ENCODE measurements at places on chromosomes 3 and 15. TPM values are rescaled to one million over a fixed set of nuclear protein-coding genes. Genes with fewer than 3 reads are reported as not detected.
A peak's percentile ranks its signal among the peaks of the same experiment; 100 is the strongest.

GRCh38 chr3:156729460-156730179, 55.2 kb downstream of the TIPARP start:
- no peak for DNase-seq

NOX5 gene
- total RNA-seq = 0.06 TPM

DNA sequence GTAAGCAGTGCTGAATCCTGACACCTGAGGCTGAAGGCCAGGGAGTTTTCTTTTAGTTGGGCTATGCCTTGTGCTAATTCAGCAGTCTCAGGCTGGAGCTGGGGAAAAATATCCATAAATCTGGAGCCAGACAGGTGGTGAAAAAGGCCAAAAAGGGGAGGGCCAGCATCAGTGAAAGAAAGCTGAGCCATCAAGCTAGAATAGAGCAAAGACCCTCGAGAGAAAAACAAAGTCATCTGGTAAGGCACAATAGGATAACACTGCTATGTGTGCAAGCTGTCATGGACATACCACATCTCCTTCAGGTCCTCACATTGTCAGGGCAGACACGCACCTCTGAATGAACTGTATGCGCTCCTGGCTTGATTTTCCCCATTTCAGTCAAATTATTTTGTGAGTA, 687.9 kb downstream of the SQOR start:
- no peak for DNase-seq

C3orf85 gene
- total RNA-seq = not detected

GRCh38 chr3:18812316-18812715, 336.0 kb upstream of the KCNH8 start:
- no peak for DNase-seq

- DNase-seq = no peak
Measured at GRCh38 chr15:35229085-35229484, 144.0 kb upstream of the NANOGP8 start.

- no peak for DNase-seq
Measured at GRCh38 chr3:37887062-37887461, 25.4 kb downstream of the CTDSPL start.

GRCh38 chr3:60633644-60634043, 617.6 kb downstream of the FHIT start:
- DNase-seq = no peak

SLC24A5 gene
- not detected for total RNA-seq

DNA sequence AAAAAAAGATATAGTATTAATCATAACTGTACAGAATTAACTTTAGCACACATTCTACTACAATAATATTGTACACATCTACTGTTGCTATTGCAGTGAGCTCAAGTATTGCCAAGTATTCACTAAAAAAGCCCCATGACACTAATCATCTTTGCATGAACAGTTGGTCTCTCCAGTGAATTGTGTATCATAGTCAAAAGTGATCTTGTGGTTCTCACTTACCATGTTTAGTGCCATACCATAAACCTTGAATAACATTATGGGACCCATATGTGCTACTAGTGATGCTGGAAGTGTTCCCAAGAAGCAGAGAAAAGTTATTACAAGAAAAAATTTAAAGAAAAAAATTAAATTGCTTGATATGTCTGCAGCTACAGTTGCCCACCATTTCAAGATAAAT, 177.1 kb downstream of the PCCB start:
- no peak for DNase-seq

TICRR gene
- 0.14 TPM for total RNA-seq

- no peak for DNase-seq
Measured at GRCh38 chr3:14418296-14419250, 16.2 kb downstream of the SLC6A6 start.

CPNE4 gene
- total RNA-seq = not detected

GRCh38 chr3:157130467-157131251, 29.3 kb downstream of the CCNL1 start:
- peak; percentile 86 for DNase-seq

C3orf33 gene
- 3.1 TPM for total RNA-seq

DNA sequence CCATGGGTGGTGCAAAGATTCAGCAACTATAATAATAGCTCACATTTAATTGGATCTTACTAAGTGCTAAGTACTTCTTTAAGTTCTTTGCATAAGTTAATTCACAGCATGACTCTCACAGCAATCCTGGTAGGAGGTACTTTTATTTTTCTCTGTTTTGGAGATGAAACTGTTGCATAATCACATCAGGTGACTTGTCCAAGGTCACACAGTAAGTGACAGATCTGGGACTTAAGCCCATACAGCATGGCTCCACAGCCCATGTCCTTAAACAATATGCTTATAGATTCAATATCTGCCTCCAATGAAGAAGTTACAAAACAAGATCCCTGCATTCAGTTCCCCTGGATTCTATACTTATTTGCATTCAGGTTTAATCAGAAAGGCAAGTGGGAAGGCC, 171.8 kb downstream of the CNTN3 start:
- DNase-seq = no peak
